Stimulated activated CD8-positive, alpha-beta memory T cell treated with anti-CD3 and anti-CD28 coated beads, Interleukin-4, amount 100 ng/mL, for 1 hour (primary cell): ENCODE measurements at places on chromosomes 6 and 20.

- no peak for DNase-seq
Measured at GRCh38 chr6:123017104-123017682, 21.2 kb downstream of the CLVS2 start.

GRCh38 chr6:138509371-138509770, 10.1 kb upstream of the NHSL1 start:
- no peak for DNase-seq

- no peak for DNase-seq
Measured at GRCh38 chr6:7060769-7061516, 46.8 kb upstream of the RREB1 start.

GRCh38 chr6:42963855-42964605, 3.5 kb downstream of the GNMT start:
- DNase-seq, result no peak

GRCh38 chr20:50658804-50659380, 32.5 kb downstream of the RIPOR3 start:
- DNase-seq, result no peak

GRCh38 chr6:7238900-7239589, 74.0 kb downstream of the SSR1 start:
- DNase-seq, result peak; percentile 34

DNA sequence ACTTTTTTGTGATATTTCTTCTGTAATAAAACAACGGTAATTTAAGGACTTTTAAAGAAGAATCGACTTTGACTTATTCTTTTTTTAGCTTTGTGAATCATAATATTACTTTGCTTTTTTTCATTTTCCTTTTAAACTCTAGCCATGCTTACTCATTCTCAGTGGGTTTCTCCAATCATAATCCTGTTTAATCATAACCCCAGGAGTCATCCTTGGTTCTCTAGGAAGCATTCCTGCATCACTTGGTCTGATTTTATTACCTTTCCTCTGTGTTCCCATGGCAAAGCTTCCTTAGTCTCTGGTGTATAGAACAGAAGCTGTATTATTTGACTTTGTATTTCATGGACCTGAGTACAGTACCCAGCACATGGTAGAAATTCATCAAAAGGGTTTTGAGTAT, 223.5 kb downstream of the CDKAL1 start:
- no peak for DNase-seq

DNA sequence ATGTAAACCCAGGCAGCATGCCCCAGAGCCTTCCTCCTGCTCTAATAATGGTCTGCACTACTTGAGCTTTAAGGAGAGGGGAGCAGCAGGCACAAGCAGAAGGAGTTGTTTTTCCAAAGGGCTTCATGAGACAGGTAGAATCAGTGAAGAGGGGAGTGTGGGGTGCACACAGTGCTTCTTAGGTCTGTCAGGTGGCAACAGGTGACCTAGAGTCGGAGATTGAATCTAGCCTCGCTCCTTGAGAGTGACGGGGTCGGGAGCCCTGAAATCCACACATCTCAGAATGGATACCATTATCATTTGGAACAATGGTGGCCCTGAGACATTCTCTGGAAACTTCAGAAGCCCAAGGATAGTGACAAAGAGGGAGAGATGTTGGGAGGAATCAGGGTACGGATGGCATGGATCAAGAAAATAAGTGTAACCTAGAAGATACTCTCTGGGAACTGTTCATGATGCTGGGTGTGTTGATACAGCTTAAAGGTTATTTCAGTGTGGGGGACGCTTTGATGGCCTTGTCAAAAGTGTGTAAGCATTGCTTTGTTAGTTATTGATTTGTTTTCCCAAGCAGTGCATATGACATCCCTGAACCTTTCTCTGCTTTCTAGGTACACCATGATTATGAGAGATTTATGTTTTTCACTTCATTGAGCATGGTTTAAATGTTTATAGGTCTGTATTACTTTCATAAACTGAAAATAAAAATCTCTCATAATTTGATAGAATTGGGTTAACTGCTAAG, 77.8 kb upstream of the L3MBTL3 start:
- DNase-seq, result no peak

DNA sequence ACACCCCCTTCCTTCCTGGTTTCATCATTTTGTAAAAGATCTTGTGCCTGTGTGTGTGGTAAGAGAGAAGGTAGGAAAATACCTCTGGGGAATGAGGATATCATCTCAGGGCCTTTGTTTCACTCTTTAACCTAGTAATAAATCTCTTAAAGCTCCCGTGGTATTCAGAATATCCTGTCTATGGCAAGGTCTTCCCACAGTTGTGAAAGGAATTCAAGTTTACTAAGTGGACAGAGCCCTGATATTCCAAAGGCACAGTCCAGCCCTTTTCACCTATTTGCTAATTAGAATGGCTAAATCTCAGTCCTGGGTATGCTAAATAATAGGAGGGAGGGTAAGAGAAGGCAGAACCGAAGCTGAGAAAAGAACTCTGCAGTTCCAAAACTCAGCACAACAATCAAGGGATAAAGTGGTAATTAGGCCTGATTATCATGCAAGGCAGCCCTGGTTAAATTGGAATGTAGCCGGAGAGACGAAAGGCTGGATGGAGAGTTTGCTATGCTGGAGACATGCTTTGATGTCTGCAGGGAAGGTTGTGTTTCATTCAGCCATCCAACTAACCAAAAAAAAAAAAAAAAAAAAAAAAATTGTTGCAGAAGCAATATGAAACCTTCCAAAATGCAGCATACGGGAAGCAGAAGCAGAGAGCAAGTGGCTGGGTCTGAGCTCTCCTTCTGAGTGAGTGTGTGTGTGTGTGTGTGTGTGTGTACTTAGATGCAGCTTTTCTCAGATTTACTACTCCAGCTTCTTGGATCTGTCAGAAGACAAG, 28.5 kb upstream of the PIM1 start:
- DNase-seq, result no peak

GRCh38 chr20:63833776-63834490, 2.9 kb upstream of the ZBTB46 start:
- no peak for DNase-seq

DNA sequence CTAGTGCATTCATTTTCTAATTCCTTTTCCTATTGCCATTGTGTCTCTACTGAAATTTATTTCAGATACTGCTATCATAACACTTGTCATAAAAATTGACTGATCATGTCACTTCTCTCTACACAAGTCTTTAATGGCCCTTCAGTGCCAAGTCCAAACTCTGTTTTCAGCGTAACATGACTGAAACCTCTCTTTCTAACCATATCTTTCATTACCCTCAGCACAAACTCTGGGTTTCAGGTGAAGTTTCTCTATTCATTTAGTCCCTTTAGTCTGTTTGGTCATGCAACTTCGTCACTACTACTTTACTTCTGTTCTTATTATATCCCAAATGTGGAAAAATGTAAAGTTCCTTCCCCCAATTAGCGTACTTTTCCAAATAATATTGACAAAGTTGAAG, 234.9 kb downstream of the OGFRL1 start:
- no peak for DNase-seq

- DNase-seq, result no peak
Measured at GRCh38 chr20:10427060-10427692, 6.8 kb downstream of the MKKS start.

- DNase-seq, result no peak
Measured at GRCh38 chr6:70040766-70041165, 174.4 kb downstream of the COL19A1 start.

DNA sequence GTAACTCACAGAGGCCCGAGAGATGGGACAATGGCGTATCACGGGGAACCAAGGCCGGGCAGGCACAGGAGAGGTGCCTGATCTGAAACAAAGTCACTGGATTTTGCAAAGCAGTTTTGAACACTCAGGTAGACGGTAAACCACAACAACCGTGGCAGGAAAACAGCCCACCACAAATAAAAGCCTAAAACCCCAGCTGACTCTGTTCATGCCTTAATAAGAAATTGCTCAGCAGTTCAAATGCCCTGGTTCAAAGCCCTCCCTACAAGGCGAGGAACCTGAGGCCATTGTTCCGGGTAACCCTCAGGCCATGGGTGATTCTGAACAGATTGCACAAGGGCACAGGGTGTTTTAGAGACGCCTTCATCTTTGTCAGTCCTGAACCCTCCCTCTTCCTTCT, 114.2 kb downstream of the MAP3K7 start:
- DNase-seq, result no peak

- DNase-seq, result no peak
Measured at GRCh38 chr6:26432627-26433201, 7.6 kb upstream of the BTN3A3 start.

DNA sequence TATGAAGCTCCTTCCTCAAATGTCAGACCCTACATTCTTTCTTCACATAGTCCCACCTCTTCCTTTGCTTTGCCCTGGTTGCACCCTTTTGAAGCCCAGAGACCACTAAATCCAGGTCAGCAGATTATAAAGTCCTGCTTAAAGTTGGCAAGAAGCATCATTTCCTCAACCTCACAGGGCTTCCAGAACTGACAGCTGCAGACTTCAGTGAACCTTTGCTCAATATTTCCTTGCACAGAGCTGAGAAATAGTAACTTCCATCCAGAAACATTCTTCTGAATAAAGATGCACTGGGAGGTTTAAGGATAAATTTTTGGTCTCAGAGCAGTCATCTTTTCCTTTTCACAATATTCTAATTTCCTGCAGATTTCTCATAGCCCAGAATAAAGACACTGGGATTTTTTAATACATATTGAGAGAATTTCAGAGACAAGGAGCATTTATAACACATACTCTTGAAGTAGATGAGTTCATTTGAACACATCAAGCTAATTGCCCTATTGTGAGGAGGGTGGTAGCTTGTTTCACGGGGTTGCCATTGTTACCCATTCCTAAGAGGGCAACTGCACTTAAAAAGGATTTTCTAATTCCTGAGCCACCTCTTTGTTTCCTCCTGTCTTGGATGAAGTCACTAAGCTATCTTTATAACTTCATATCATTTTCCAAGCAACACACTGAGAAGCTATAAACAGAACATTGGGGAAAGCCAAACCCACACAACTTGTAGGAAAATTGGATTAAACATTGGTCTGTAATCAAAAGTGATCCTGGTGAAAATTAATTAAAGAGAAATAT, 150.2 kb upstream of the PLN start:
- DNase-seq, result no peak

- DNase-seq, result no peak
Measured at GRCh38 chr6:109458774-109459531, 3.4 kb upstream of the MICAL1 start.

DNA sequence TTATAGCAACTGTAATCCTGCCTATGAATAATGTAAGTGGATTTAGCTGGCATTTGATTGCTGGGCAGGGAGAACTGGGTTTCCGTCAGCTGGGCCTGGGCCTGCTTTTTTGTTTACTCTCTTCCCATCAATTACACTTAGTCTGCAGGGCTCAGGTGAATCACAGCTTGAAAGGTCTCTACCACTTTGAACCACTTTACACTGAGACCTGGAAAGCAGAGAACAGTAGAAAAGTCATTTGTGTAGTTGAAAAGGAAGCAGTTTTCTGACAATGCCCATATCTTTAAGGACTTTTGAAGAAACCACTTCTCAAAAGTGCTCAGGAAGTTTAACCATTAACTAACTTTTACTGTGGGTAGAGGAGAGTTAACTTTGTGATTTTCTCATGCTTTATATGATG, 315.4 kb upstream of the SASH1 start:
- DNase-seq, result no peak

DNA sequence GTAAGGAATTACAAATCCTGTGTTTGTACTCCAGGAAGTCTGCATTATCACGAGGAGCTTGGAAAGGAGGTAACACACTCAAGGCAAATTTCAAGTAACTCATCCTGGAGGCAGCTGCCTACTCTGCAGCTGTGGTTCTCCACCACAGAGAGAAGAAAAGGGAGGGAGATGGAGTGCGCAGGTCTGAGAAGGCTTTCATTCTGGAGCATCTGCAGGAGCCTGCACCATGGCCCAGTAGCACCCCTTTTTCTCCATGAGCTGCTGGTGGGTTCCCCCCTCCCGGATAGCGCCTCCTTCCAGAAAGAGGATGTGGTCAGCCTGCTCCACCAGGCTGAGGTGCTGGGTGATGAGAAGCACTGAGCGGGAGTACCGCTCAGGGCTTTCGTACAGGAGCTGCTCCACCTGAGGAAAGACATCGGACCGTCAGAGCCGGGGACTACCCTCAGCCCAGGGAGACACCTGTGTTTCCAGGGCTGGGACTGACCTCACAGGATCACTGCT, 1.6 kb upstream of the PSMB8 start:
- peak; percentile 25 for DNase-seq

DNA sequence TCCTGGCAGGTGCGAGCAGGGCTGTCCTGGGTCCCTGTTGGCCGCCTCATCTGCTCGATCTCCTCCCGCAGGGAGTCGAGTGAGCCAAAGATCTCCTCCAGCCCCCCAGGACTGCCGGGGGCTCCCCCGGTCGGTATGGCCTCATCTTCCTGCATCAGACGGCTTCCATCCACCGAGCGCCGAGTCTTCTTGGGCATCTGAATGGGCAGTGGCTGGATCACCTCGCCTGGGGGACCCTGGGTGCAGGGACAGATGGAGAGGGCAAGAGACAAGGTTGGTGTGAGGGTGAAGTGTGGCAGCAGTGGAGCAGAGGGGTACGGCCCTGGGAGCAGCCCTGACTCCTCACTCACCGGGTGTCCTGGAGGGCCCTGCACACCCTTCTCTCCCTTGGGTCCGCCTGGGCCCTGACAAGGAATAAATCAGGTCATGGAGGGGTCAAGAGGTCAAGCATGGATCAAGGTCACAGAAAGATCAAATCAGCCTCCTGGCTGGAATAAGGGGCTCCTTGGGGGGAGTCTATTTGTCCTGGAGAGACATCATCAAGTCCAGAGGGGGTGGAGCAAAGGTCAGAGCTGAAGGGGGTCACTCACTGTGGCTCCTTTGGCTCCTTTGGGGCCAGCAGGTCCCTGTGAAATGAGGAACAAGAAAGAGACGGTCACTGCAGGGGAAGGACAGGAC, 26.5 kb downstream of the COL11A2 start:
- no peak for DNase-seq
